IMR-90 (cell line): ENCODE measurements at places on chromosomes 5 and 9. TPM values are rescaled to one million over a fixed set of nuclear protein-coding genes. Genes with fewer than 3 reads are reported as not detected.

- peak; percentile 57 for DNase-seq
Measured at GRCh38 chr9:92378865-92379560, 25.4 kb downstream of the OGN start.

DNA sequence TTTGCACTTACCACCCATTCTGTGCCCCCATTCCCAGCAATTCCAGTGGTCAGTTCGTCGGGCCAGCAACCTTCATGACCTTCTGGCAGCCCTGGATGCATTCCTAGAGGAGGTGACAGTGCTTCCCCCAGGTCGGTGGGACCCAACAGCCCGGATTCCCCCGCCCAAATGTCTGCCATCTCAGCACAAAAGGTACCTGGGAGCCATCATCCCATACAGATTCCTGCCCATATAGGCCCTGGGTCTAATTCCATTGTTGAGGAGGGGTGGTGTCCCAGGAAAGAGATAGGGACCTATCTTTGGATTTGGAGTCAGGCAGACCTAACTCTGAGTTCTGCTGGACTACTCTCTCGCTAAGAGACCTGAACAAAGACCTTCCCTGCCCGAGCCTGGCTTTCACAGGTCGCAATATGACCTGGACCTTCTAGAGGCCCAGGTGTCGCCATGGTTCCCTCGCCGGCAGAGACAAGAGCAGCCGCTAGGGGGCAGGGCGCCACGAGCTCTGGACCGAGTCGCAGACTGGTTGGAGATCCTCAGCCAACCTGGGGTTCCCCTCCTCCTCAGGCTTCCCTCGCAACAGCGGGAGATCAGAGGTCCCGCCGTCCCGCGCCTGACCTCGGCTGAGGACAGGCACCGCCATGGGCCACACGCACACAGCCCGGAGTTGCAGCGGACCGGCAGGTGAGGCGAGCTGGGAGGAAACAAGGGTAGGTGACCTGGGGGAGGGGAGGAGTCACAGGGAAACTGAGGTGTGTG is 3.1 kb downstream of the SLC4A9 start:
- peak; percentile 46 for DNase-seq

DNA sequence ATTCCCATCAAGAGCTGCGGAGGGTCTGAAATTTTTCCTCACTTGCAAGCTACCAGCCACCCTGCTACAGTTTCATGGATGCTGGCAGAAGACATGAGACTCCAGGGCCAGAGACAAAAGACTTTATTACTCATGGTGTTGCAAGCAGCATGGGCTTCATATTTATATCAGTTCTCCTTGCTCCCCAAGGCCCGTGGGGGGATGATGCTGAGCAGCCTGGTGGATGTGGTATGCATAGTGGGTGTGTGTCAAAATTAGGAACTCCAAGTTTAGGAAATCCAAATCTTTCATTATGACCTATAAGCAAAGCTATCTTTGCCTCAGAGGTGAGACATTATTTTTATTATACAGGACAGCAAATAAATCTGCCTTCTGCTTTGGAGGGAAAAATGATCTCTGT is 105.7 kb upstream of the ALDH1B1 start:
- no peak for DNase-seq

DNA sequence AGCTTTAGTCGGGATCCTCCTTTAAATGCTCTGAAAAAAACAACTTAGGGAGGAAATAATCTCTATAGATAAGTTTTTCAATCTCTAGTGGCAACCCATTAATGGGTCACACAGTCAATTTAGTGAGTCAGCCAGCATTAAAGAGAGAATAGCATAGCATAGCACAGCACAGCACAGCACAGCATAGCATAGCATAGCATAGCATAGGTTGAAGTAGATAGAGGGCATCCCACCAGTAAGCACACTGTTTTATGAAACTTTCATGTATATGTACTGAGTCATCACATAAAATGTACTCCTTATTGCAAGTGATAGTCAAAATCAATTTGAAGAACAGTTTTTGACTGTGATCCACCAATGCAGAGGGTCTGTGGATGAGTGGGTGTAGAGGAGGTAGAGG is 522.9 kb downstream of the CCDC171 start:
- peak; percentile 60 for DNase-seq

DNA sequence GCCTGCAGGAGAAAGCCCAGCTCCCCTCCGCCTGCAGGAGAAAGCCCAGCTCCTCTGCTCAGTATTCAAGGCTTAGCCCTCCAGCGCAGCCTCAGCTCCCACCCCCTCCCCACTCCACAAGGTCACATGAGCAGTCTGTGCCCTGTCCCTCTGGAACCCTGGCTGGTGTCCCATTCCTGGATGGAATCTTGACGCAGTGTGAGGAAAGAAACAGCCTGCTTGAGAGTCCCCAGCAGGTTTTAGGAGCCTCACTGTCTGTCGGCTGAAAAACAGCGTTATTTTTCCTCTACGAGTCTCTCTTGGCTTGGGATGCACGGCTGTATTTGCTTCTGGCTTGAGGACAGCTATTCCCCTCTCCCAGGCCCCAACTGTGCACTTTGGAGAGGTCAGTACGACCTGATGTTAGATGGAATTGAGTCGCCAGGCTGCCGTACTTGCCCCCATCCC is 210.1 kb upstream of the TRIM32 start:
- no peak for DNase-seq

GRCh38 chr5:172569861-172570558 is 71.1 kb upstream of the NEURL1B start:
- DNase-seq = no peak

GRCh38 chr9:76438841-76439588 is 20.0 kb upstream of the GCNT1 start:
- DNase-seq = no peak

DNA sequence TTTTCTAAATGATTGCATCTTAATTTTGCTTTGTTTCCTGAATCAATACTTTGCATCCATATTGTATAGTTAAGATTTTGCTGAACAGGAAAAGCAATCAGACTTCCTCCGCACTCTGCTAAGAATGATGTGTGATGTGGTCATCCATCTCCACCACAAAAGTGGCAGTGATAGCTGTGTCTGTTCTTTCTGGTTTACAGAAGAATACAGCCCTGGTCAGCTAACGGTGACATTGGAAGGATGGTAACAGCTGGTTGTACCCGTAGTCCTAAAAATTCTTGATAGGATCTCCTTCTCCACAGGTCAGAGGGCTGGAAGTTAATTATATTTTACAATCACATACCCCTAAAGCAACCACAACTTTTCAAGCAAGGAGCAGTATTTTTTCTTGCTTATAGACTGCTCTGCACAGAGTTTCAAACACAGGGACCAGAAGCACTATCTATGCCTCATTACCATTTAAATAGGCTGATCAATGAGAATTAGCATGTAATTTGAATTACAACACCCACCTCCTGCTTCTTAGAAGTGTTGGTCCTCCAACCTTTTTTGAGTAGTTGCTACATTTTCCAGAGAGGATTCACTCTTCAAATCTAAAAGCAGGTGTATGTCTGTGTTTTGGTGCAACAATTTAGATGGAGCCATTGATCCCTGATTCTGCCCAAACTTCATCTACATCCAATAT is 1191.9 kb upstream of the NUDT12 start:
- DNase-seq = no peak

GRCh38 chr5:174719793-174720611 is 4.4 kb upstream of the MSX2 start:
- no peak for DNase-seq

Gene PTPN3
- total RNA-seq = 0.72 and 0.83 TPM in 2 replicates

Gene TLR4
- under 0.01 TPM in 2 replicates for total RNA-seq
